Type B pancreatic cell (in vitro differentiated cells): ENCODE measurements at places on chromosomes 6 and 20. TPM values are rescaled to one million over a fixed set of nuclear protein-coding genes. Genes with fewer than 3 reads are reported as not detected.

CFB gene
- 7.8 and 13.6 TPM in 2 replicates for total RNA-seq

SNAI1 gene
- 12.1 and 30.8 TPM in 2 replicates for total RNA-seq

SEC63 gene
- total RNA-seq: 90.8 and 106 TPM in 2 replicates

DNA sequence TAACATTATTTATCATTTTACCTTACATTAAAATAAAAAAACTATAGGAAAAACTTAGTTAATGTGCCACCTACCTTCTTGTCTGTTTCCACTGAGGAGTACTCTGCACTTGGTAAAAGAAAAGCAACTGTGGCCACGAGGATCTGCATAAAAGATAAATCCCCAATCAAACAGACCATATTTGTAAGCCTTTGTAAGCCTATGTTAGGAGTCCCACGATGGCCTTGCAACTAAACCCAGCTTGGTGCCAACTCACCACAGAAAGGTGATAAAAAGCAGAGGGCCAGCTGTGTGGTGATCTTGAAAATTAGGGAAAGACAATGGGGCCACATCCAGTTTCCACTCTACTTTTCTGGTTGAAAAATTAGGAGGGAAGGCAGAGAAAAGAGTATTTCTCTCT, 156.9 kb downstream of the INSM1 start:
- DNase-seq: no peak

DNA sequence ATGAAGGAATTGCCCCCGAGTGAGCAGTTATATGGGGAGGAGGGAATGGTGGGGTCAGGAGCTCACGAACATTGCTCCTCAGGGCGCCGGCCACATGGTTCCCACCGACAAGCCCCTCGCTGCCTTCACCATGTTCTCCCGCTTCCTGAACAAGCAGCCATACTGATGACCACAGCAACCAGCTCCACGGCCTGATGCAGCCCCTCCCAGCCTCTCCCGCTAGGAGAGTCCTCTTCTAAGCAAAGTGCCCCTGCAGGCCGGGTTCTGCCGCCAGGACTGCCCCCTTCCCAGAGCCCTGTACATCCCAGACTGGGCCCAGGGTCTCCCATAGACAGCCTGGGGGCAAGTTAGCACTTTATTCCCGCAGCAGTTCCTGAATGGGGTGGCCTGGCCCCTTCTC, 7.2 kb downstream of the CTSA start:
- DNase-seq: no peak

- DNase-seq: no peak
These were observed 58.9 kb downstream of the UST start for GRCh38 chr6:148805777-148806176.

KIF25 gene
- not detected in 2 replicates for total RNA-seq

DNA sequence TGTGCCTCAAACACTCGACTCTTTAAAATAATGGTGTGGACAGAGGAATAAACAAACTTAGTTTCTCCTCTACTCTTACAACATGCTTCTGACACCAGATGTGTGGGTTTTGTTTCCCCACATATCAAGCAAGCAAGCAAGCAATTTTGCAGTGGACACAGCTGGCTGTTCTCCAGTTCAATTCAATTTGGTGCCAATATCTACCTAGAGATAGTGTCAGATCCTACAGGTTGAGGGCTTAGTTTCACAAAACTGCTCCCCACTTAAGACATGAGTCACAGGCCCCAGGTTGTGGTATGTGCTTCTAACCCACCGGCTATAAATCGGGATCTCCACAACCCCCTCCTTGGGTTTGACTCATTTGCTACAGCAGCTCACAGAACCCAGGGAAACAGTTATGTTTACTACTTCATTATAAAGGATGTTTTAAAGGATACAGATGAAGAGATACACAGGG, 131.4 kb upstream of the TRAF3IP2 start:
- no peak for DNase-seq

- no peak for DNase-seq
These were observed 25.9 kb upstream of the AHCY start for GRCh38 chr20:34328928-34329677.

DNA sequence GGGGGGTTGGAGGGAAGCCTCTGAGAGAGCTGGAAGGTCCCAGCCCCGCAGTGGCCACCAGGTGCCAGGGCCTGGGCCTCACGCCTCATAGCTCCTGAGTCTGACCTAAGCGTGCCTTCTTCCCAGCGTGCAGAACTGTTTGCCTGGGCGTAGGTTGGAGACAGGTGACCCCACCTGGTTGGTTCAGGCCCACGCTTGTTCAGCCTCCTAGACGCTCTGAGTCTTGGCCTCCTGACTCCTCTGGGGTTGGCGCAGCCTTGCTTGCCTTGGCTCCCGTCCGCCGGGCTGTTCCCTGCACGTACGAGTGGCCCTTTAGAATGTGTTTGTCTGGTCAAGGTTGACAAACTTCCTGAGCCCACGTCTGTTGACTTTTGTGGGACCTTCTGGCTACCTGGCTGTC, 70.8 kb downstream of the EYA2 start:
- DNase-seq: no peak

DNA sequence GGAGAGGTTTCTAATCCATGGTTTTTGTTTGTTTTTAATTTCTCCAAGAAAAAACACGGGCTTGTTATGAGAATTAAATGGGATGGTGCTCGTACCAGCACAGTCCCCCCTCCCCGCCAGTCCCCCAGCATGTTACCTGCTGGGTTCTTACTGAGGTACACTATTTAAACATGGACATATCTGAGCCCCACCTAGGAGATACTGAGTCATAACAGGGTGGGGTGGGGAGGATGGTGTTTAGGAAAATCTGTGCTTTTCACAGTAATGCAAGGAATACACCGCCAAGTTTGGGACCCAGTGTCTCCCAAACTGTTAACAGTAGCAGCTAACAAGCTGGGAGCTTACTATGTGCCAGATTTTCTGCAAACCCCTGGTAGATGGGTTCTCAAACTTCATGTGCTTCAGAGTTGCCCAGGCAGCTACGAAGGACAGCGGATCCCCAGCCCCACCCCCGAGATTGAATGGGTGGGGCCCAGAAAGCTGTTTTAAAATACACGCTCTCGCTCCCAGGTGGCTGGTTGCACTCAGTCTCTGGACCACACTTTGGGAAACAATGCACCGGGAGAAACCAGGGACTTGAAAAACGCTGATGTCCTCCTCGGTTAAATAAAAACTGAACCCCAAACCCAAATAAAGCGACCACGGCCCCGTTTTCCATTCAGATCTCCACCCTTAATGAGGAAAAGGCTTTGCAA, 995 bp downstream of the ZFP64 start:
- DNase-seq: no peak

GRCh38 chr20:53706466-53707370, 113.1 kb upstream of the ZNF217 start:
- DNase-seq: no peak

- no peak for DNase-seq
These were observed 16.4 kb downstream of the RREB1 start for GRCh38 chr6:7124114-7124513.

DNA sequence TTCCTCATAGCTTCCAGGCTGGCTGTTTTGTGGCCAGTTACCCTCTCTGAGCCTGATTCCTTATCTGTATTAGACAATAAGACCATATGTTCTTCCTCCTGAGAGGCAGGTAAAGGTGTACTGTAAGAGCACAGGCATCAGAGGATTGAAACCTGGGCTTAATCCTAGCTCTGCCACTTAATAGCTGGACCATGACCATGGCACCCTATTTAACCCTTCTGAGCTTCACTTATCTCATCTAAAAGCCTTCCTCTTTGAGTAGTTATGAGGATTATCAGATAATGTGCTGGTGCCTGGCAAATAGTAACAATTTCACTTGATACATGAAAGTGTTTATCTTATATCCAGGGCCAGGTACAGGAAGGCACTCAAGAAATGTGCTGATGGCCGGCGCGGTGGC, 34.9 kb downstream of the BCL2L1 start:
- no peak for DNase-seq

C6orf52 gene
- 3.5 and 3.7 TPM in 2 replicates for total RNA-seq

GRCh38 chr6:53894091-53894490, 99.3 kb downstream of the LRRC1 start:
- no peak for DNase-seq

DNA sequence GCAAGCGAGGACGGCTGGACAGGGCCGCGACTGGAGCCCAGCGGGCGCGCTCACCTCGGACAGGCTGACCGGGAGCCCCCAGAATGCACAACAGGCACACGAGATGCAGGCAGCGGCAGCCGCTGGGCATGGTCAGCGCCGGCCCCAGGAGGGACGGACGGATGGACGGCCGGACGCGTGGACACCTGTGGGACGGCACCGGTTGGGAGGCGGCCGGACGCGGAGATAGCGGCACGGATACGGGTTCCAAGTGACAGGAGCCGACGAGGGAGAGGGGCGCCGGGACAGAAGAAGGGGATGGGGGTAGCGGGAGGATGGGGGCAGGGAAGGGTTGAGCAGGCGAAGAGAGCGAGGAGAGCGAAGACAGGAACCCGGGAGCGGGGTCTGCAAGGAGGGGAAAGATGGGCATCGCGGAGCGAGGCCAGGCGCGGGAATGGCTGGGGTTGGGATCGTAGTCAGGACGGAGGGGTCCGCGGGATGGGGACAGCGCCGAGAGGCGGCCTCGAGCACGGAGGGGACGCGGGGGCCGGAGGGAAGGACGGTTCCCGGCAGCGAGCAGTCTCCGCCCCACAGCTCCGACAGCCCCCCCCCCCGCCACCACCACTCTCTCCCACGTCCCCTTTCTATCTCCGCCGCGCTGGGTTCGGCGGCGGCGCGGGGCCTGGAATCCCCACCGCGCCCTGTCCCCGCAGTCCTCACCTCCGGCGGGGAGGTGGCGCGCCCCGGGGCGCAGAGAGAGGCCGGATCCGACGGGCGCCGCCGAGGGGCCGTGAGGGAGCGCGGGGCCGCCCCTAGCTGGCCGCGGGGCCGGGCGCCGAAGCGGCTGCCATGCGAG, 435 bp downstream of the DLK2 start:
- peak; percentile 89 for DNase-seq

FBXO5 gene
- total RNA-seq: 10.7 and 29.6 TPM in 2 replicates

VSTM2L gene
- 11.4 and 11.6 TPM in 2 replicates for total RNA-seq

CNKSR3 gene
- 18.4 and 31.0 TPM in 2 replicates for total RNA-seq

DNA sequence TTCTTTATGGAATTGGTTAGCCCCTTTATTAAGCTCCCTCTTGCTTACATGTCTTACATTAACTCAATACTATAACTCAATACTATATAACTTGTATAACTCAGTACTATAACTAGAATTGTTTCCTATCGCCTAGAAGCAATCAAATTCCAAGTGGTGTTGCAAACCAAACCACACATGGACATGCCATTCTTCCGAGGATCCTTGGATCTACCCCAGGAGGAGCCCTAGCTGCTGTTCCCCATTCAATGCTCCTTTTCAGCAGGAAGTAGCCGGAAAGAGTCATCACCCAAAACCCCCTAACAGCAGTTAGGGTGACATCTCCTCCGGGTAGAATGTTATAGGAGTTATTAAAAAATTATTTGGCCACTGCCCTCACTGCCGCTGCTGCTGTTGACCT, 40.5 kb downstream of the PLN start:
- DNase-seq: no peak

LRFN2 gene
- total RNA-seq: 1.1 and 3.4 TPM in 2 replicates

- DNase-seq: no peak
These were observed 267.2 kb upstream of the TCF21 start for GRCh38 chr6:133621751-133622150.

DNA sequence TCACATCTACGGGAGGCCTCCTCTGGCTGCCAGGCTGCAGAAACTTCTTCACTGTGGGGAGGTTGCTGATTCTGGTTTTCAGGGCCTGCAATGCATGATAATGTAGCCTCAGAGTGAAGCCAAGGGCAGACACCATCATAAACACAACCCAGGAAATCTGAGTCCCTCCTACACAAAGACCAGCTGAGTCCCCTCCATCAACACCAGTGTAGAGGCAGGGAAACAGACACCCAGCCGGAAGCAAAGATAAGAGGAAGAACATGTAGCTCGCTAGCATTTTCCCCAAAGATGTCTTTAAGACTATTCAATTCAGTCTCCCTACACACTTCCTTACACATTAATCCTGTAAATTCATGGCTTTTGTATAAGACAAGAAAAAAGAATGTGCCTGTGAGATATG, 23.6 kb downstream of the GSTA2 start:
- no peak for DNase-seq

DNA sequence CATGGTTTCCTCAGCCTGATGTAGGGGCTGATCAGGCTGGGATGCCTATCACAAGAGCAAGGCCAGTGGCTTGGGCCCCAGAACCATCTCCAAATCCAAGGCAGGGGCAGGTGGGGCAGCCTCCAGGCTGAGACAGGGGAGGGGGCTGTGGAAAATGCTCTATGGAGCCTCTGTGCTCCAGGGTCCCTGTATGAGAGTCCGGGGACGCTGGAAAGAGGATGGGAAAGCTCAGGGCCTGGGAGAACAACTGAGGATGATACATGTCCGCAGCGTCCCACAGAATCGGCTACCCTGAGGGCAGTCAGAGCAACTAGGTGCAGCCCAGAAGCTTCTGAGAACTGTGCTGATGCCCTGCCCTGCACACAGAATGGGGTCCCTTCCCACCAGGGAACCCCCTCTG, 43.4 kb downstream of the CPXM1 start:
- DNase-seq: no peak

DNA sequence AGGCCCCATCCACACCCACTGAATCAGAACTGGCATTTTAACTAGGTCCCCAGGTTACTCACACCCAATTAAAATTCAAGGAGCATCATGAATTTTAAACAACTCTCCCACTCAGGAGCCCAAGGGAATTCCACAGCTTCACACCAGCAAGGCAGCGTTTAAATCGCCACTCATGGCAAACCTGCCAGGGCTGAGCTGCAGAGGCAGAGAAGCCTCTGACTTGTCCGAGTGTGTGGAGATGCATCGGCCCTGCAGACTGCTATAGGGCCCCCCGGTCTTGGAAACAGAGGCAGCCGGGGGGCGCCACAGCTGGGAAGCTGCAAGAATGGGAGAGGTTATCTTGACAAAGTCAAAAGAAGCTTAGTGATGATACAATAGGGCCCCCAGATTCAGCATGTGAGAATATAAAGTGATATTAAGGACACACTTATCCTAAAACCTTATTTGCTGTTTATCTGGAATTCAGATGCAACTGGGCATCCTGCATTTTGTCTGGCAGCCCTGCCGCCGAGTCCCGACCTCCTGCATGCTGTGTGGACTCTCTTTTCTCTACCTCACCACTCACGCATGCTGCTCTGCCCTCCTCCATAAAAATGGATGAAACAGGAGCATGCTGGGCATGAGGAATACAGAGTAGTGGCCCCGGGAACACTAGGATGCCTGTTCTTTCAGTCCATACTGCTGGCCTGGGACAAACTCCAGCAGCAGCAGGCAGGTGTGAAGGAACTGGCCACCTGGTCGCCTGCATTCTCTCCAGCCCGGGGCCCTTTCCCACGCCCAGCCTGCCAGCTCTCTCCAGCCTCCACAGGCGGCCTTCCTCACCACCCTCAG, 126.1 kb downstream of the PXDC1 start:
- DNase-seq: peak; percentile 62

GRCh38 chr6:139262519-139263300, 29.1 kb downstream of the TXLNB start:
- no peak for DNase-seq

KCNK16 gene
- total RNA-seq: 22.6 and 41.1 TPM in 2 replicates

LHFPL5 gene
- total RNA-seq: not detected in 2 replicates

GRCh38 chr6:30002871-30003270, 58.2 kb upstream of the POLR1H start:
- no peak for DNase-seq
